ENCODE measurements at places on chromosomes 7 and 10.

DNA sequence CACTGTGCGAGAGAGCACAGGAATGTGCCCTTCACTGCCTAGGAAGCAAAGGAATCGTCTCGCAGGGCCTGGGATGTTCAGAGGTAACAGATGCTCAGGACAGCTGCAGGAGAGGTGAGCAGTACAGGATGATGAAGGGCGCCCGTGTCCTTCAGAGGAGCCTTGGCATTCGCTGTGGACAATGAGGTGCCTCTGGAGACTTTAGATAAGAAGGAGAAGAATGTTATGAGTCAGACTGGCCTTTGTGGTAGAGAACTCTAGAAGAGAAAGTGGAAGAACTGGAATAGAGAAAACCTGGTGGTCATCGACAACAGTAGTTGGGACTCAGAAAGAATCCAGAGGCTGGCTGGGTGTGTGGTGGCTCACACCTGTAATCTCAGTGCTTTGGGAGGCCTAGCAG, 64.4 kb upstream of the LEP start:
- no peak for DNase-seq

DNA sequence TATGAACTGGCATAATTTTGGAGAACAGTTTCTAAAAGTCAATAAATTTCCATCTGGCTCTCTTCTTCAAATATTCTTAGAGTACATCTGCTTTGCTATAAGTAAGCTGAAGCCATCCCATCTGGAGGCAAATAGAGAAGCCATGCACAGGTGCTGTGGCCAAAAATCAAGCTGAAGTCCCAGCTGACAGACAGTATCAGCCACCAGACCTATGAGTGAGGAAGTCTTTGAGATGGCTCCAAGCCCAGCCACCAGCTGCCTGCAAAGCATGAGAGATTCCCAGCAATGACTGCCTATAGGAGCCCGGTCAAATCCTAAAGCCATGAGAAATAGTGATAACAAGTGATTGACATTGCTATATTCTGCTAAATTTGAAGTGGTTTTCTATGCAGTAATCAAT, 21.7 kb upstream of the PRSS58 start:
- DNase-seq, result no peak

DNA sequence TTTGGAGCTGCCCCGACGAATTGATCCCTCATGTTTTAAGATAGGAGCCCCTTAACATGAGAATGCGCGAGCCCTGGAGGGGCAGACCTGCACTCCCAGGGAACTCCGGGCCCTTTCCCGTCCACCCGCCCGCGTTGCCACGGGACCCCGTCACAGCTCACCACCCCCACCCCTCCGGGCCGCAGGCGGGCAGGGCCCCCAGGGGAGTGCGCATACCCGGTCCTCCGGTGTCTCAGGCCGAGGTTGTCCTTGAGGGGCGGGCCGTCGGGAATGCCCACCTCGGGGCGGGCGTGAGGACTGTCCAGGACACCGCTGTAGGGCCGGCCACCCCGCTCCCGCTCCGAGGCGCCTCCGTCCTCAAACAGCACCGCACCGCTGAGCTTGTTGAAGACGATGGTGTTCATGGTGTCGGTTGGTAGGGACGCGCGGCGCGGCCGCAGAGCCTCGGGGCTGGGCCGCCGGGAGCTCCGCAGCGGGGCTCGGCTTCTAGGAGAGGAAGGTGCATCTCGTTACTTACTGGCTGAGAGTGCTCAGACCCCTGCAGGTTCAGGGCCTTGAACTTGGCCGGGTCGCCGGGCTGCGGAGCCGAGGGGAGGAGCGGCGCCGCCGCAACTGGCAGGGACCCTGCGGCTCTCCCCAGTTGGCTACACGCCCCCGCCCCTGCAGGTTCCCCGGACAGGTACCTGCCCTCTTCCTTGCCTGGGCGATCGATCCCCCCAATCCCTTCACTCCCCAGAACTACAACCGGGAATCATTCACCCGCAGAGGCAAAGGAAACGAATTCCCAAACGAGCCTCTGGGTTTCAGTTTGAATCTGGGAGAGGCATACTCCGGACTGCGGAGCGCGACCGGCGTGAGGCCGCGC, 2.4 kb downstream of the MKX start:
- DNase-seq, result no peak

- DNase-seq, result no peak
Measured at GRCh38 chr10:60597513-60597912, 180.8 kb upstream of the CDK1 start.

GRCh38 chr10:101029520-101030295, 1.2 kb downstream of the PDZD7 start:
- DNase-seq, result no peak

DNA sequence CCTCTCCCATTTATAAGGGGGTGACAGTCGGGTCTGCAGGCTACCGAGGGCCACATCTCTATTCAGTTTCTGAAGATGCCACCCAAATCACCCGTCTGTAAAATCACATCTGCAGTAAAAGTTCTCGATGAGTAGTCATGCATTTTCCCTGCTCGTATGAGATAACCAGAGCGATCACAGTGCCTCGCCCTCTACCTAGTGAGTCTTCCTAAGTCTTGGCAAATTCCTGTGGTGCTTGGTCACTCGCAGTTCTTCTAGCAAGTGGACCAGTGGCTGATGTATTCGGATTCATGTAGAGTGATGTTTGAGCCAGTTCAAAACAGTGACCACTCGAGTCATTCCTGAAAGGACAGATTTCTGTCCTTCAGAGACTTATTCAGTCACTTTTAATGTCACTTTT, 44.9 kb downstream of the INSYN2A start:
- DNase-seq, result no peak

GRCh38 chr10:555682-556350, 133.7 kb downstream of the DIP2C start:
- no peak for DNase-seq

DNA sequence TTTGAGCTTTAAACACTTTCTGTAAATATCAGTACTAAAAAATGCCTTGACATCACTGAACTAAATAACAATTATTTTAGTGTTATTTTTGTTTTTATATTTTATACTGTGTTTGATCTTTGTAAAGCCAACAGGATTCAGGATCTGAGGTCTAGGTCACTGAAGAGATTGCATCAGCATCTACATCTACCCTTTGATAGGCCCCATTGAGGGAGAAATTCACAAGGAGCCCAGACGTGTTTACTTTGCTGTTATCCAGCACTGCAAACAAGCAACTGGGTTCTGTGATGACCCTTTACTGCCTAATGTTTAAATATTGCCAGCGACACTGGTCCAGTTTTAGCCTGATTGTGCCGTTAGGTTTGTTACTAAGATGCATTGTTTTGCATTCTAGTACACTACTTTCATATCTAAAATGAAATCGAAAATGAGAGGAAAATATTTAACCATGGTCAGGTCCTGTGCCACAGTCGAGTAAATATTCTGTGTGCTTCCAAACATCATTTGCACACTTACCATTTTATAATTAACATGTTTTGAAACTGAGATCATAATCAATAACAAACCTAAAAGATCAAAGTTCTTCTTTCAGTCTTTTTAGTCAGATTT, 48.7 kb downstream of the SP8 start:
- peak; percentile 65 for DNase-seq

DNA sequence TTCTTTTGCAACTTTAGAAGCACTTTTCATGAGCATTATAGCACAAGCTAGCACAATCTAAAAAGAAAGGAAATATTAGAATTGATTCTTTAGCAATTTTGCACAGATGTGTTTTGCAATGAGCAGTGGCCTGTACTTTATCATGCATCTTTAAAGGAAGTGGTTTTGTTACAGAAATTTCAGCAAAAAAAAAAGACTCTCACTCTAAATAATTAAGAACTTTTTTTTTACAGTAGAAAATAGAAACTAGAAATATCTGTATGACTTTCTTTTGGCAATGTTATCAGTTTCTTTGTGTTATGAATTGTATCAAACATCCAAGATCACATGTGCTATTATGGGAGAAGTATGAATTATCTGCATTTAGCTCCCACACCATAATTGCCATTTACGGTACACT, 195.7 kb upstream of the KLF6 start:
- no peak for DNase-seq

DNA sequence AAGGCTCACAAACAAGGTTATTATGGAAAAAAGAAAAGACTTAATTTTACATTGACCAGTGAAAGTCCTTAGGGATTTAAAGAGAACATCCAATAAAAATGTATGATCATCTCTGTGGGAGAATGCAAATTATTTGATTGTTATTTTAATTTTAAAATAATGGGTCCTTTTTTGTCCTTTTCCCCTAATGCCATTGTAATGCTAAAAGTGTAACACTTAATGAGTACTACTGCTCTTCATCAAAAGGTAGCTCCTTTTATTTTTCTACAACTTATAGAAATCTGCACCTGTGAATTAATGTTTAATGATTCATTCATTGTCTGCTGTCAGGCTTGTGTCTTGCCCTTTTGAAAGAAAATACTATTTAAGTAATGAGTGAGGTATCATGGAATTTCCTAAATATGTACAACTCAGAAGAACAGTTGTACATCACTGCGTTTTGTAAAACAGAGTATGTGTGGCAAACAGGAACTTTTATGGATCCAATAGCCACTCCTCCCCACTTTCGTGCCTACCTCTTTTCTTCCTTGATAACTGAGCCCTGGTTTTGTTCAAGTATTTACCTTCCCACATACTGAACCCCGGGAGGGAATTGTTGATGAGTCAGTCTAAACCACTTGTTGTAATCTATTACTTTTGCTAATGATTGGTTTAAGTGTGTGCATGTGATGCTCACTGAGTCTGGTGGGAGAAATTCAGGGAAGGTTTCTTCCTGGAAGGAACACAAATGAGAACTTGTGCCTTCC, 19.9 kb upstream of the TRUB1 start:
- DNase-seq, result no peak

DNA sequence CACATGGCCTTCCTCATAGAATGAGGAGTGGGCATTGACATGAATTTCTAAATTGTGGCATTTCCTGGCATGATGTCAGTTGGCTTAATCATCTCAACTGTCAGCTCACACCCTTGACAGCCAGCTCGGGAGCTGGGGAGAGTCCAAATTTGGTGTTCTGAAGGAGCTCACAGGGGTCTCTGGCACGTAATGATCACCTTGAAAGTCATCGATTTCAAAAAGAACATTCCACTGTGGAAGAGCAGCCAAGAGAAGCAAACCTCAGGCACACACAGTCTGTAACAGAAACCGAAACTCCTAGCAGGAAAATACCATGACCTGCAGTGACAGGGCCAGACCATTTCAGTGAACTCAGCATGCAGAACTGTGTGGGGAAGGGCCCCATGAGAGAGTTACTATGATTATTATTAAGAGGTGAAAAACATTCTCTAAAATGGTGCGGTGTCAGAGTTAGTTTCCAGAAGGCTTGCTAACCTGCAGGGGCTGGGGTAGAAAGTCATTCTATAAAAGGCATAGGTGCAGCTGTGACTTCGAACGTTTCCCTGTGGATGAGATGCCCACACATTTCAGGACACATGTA, 26.4 kb upstream of the KLF6 start:
- DNase-seq, result no peak

All from NCI-H1930 (cell line).